ENCODE measurements at places on chromosomes 13 and 19.

DNA sequence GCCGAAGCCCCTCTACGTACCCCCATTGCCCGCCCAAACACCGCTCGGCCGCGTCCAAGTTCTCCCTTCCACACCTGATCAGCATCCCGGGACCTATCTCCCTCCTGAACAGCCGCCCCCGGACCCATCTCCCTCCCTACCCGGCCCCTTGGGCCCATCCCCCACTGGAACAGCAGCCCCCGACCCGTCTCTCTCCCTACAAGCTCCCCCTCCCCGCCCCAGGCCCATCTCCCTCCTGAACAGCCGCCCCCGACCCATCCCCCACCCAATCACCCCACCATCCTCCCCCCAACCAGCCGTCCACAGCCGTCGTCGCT, 610 bp downstream of the ZSCAN1 start:
- no peak for DNase-seq

DNA sequence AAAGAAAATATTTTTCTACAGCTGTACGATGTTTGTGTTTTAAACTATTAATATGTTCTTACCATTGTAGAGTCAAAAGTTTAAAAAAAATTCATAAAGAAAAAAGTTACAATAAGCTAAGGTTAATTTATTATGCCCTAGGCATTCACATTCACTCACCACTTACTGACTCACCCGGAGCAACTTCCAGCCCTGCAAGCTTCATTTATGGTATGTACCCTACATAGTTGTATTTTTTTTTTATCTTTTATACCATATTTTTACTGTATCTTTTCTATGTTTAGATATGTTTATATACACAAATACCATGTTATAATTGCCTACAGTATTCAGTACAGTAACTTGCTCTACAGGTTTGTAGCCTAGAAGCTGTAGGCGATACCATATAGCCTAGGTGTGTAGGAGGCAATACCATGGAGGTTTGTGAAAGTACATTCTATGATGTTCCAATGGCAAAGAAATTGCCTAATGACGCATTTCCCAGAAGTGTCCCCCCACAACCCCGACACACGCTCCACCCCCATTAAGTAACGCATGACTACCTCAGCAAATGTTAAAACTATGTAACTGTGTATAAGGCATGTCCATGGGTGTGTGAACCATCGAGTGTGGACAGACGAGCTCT, 60.4 kb downstream of the SLITRK6 start:
- DNase-seq: no peak

DNA sequence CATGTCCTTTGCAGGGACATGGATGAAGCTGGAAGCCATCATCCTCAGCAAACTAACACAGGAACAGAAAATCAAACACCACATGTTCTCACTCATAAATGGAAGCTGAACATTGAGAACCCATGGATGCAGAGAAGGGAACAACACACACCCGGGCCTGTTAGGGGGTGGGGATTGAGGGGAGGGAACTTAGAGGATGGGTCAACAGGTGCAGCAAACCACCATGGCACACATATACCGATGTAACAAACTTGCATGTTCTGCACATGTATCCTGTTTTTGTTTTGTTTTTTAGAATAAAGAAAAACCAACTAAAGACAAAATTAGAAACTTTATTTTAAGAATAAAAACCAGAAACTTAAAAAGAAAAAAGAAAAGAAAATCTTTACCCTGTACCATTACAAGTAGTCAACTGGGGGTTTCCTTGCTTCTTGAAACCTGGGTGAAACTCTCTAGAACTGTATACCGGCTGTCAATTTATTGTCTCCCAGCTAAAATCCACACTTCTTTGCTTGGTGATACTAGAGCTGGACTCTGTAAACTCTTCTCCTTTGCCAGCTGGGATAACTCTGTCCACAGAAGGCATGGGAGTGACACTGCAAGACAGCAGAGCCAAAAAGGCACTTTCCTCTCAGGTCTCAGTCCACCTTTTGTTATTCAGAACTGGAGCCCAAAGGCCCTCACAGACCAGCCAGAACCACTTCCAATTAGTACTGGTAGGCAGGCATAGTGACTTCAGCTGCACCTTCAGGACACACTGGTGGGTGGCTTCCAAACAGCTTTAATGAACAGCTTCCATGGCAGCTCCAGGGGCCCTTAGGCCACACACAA, 9.0 kb downstream of the MICU2 start:
- DNase-seq: no peak

- no peak for DNase-seq
These were observed 39.3 kb downstream of the ESD start for GRCh38 chr13:46757640-46758039.

- DNase-seq: no peak
These were observed 114.9 kb downstream of the RFC3 start for GRCh38 chr13:33932769-33933406.

- DNase-seq: no peak
These were observed 3.6 kb upstream of the GNG8 start for GRCh38 chr19:46639358-46640182.

DNA sequence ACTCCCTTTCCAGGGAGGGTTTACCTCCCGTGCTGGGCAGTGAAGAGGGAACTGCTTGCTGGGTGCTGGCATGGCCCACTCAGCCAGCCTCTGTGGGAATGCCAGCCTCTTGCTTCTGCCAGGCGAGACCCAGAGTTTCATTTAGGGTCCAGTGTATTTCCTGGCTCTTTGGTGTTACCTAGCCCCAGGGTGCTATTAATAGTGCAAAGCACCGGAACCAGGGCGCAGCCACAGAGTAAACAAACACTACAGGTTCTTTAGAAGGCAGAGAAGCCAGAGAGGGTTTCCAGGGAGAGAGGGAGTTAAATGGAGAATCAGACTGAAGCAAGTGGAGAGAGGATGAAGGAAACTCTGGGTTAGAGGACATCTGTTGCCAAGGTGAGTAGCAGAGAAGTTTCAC, 74.9 kb upstream of the SPATA13 start:
- DNase-seq: no peak

DNA sequence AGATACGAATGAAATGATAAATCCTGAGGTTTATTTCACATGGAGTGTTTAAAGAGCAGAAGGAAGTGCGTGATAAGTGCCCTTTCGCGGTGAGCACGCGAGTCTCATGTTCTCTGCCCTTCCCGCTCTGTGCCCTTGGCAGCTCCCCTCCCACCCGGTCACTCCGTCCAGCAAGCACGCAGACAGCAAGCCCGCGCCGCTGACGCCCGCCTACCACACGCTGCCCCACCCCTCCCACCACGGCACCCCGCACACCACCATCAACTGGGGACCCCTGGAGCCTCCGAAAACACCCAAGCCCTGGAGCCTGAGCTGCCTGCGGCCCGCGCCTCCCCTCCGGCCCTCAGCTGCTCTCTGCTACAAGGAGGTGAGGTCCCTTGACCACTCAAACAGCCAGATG, 37.4 kb upstream of the TEX29 start:
- DNase-seq: no peak

GRCh38 chr13:44171156-44171555, 202.5 kb upstream of the SERP2 start:
- no peak for DNase-seq

- DNase-seq: no peak
These were observed 5.6 kb downstream of the APC2 start for GRCh38 chr19:1455336-1456120.

- DNase-seq: no peak
These were observed 39.7 kb downstream of the TPT1 start for GRCh38 chr13:45301263-45301662.

- no peak for DNase-seq
These were observed 9.5 kb downstream of the SERPINE3 start for GRCh38 chr13:51349016-51349415.

DNA sequence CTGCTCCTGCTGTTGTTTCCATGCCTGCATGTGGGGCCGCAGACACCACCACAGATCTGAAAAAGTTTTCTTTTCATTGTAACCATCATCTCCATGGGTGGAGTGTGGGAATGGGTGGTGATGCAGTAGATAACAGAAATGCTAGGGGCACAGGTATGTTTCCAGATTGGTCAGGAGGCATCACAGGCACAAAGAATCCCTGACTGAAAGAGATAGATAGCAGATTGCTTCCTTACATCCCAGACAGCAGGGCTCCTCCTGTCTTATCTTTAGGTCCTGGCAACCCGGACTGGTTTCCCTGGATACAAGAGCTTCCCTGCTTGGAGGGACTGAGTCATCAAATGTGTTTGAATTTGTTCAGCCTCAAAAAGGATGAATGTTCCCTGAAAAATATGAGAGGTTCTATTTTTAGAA, 1937.6 kb downstream of the PCDH9 start:
- no peak for DNase-seq

DNA sequence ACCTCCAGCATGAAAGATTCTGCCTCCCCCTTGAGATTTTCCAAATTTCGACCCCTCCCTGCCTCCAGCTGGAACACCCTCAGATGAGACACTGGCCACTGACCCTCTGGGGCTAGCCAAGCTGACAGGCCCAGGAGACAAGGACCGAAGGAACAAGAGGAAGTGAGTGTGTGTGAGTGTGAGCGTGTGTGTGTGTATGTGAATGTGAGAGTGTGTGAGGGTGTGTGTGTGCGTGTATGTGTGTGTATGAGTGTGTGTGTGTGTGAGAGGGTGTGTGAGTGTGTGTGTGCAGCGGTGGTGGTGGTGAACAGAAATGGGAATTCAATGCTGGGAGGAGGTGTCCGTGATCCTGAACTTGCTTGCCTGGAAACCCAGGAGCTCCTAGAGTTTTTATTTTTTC, 13.8 kb downstream of the HRC start:
- DNase-seq: no peak

- no peak for DNase-seq
These were observed 37.8 kb downstream of the OLFM4 start for GRCh38 chr13:53066411-53066810.

DNA sequence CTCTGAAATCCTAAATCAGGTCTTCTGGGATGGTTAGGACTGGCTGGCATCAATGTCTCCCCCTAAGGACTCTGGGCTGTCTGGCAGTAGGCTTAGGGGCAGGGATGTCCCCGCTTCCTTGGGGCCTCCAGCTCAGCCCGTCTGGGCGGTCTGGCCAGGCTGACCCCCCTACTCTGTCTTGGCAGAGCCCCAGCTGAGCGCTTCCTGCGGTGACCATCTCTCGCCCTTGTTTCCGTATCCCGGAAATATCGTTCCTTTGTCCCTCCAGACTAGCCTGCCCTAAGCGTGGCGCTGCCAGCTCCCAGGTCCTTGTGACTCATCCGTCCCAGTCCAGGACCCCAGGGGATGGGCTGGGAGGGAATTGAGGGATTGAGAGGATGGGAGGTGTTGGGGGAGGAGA, 11.3 kb downstream of the GTPBP3 start:
- no peak for DNase-seq

DNA sequence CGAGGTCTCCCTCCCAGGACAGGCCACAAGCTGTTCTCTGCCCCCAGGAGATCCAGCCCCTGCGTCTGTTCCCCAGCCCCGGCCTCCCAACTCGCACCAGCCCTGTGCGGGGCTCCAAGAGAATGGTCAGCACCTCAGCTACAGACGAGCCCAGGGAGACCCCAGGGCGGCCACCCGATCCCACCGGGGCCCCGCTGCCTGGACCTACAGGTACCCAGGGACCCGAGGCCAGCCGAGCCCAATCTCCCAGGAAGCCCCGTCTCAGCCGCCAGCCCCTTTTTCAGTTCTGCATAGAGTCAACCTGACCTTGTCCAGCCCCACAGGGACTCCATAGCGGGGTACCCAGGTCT, 5.9 kb downstream of the PNPLA6 start:
- no peak for DNase-seq

- no peak for DNase-seq
These were observed at the start of gene IZUMO2 for GRCh38 chr19:50162988-50163387. IZUMO2 (minus strand) TSS chr19:50163281; CDS start chr19:50163194, 87 bp downstream.

GRCh38 chr19:31944326-31944725, 401.1 kb upstream of the ZNF507 start:
- DNase-seq: no peak

GRCh38 chr19:4576016-4576933, 16.8 kb upstream of the SEMA6B start:
- no peak for DNase-seq

- DNase-seq: no peak
These were observed 258.5 kb downstream of the DLEU7 start for GRCh38 chr13:50584856-50585580.

DNA sequence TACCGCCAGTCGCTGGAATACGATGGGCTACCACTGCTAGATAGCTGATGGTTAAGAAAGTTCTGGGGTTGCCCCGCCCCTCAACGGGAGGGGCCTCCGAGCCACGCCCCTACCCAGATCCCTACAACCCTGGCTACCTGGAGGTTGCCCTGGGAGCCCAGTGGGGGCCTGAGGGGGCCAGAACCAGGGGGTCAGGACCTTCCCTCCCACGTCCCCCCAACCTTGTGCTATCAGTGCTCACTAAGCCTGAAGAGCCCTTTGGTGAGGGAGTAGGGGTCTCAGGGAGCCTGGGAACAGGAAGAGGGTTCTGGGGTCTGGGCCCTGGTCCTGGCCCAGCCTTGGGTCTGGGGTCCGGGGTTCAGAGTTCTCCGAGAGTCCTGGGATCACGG, 8.9 kb downstream of the OCEL1 start:
- no peak for DNase-seq

- DNase-seq: no peak
These were observed 39.7 kb downstream of the RCBTB2 start for GRCh38 chr13:48493066-48493765.

DNA sequence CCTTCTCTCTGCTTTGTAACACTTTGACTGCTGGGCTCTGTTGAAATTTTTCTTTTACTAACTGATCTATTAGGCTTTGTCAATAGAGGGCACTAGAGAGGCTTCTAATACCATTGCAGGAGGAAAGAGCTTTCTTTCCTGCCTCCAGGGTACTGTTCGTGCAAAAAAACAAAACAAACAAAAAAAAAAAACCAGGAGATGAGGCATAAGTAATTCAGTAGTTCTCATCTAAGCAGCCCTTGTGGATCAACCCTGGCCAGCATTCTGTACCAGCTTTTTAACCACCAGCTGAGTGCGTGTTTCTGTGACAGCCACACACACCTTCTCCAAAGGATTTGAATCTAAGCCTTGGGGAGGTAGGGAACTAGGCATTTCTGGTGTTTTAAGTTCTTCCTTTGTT, 1707.6 kb upstream of the SLC10A2 start:
- DNase-seq: no peak

- no peak for DNase-seq
These were observed 598.7 kb upstream of the KLF12 start for GRCh38 chr13:74732736-74733385.

- peak; percentile 18 for DNase-seq
These were observed 19.5 kb downstream of the NUFIP1 start for GRCh38 chr13:44969551-44970484.

DNA sequence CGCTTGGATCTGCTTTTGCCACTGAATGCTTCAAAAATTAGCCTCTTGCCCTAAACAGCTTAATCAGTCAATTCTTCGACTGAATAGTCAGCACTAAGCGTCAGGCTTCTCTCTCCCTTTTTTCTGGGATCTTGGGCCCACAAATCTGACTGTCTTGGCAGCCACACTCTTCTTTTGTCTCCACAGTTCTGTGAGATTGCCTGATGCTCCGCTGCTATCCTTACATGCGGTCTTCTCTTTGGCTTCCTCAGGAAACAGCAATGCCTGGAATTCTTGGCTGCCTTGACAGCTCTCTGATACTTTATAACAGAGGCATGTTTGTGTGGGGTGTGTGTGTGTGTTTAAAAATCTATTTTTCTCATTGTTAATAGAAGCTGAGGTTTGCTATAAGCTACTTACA, 32.6 kb downstream of the ERCC5 start:
- DNase-seq: no peak
